Activated T-helper 1 cell treated with anti-CD3 and anti-CD28 coated beads, Interleukin-12 subunit alpha, Interleukin-12 subunit beta, Interleukin-2, Interleukin-4 antibody, amounts not matched to agents 30 ng/mL and 10 ng/mL and 1 ng/mL, durations not matched to agents 14 hours and 24 hours and 36 hours (primary cell): ENCODE measurements at places on chromosomes 13 and 19.

DNA sequence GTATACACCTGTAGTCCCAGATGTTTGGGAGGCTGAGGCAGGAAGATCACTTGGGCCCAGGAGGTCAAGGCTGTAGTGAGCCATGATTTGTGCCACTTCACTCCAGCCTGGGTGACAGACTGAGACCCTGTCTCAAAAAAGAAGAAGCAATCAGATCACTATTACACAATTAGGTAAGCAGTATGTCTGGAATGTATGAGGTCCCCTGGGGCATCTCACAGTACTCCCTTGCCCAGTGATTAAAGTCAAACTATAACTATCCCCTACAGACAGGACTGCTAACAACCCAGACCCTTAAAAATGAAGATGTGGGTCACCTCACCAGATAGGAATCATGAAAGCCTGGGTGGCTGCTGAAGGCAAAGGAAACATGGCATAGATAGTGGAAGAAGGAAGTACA, 9.4 kb upstream of the PAN3 start:
- DNase-seq, result no peak

DNA sequence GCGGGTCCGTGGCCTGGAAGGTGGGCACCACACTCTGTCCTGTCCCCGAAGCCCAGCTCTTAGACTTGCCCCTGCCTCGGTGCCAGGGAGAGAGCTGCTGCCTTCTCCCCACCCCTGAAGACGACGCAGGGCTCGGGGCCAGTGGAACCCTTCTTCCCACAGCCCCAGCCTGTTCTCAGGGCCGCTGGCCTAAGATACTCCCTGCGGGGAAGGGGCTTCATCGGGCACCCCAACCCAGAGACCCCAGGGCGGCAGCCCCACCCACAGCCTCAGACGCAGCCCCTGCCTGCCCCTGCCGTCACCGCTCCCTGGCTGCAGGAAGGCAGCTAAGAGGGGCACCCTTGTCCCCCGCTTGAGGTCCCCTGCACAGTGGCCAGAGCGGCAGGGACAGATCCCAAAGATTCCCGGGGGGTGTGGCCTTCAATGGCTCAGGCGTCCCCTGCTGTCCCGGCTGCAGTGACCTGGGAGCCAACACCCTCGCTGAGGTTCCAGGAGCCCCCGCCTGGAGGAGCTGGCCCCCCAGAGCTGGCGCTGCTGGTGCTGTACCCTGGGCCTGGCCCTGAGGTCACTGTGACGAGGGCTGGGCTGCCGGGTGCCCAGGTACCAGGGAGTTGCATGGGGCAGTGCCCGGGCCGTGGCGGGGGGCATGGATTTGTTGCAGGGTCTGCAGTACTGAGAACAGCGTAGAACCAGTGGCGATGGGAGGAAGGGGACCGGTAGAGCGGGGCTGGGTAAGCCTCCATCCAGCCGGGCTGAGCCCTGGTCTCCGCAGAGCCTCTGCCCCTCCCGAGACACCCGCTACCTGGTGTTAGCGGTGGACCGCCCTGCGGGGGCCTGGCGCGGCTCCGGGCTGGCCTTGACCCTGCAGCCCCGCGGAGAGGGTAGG, 1.0 kb downstream of the AMH start:
- no peak for DNase-seq

- DNase-seq, result peak; percentile 58
Observed at GRCh38 chr19:1001538-1002166, 1.4 kb downstream of the GRIN3B start.

- DNase-seq, result no peak
Observed at GRCh38 chr19:13210339-13210775, 60.1 kb downstream of the IER2 start.

DNA sequence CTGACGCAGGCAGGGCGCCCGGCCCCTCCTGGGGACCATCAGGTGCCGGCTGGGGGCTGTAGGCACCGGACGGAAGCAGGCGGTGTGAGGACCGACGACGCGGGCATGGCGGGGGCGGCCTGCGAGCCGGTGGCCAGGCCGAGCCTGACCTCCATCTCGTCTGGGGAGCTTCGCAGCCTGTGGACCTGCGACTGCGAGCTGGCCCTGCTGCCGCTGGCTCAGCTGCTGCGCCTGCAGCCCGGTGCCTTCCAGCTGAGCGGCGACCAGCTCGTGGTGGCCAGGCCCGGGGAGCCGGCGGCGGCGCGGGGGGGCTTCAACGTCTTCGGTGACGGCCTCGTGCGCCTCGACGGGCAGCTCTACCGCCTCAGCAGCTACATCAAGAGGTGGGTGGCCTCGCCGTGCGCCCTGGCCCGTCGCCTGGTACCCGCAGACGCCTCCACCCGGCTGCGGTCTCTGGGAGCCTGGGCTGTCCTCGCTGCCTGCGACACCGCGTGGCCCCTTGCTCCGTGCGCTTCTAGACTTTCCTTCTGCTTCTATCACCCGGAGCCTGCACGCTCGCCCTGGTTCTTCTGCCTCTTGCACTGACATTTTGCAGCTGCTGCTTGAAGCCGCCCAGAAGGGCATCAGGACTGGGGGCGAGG, 460 bp downstream of the MEDAG start:
- no peak for DNase-seq

- DNase-seq, result no peak
Observed at GRCh38 chr13:60727140-60727539, 330.1 kb downstream of the TDRD3 start.

- no peak for DNase-seq
Observed at GRCh38 chr19:2385053-2385721, 25.1 kb downstream of the TMPRSS9 start.

GRCh38 chr19:35303357-35303915, 11.5 kb downstream of the MAG start:
- no peak for DNase-seq

DNA sequence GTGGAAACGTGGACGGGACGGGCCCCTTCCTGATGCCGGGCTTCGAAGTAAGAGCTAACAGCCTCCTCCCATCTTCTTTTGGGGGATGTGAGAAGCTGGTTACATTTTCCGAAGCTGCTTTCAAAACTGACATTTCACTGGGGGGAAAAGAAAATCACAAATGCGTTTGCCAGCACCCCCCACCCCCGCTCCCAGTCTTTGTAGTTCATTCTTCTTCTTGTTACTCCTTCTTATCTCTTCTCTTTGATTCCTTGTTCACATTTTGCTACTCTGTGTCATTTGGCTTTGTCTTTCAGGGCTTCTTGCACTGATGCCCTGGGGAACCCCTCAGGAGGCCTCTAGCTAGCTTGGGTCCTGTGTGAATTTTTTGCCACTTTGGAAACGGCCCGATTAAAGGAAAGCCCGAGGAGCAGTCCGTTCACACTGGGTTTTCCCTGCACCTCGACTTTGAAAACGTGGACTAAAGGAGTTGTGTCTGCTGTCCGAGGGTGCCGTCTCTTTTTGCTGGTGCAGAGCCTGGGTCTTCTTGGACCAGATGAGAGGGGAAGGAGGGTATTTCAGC, 1.3 kb downstream of the CARM1 start:
- no peak for DNase-seq

DNA sequence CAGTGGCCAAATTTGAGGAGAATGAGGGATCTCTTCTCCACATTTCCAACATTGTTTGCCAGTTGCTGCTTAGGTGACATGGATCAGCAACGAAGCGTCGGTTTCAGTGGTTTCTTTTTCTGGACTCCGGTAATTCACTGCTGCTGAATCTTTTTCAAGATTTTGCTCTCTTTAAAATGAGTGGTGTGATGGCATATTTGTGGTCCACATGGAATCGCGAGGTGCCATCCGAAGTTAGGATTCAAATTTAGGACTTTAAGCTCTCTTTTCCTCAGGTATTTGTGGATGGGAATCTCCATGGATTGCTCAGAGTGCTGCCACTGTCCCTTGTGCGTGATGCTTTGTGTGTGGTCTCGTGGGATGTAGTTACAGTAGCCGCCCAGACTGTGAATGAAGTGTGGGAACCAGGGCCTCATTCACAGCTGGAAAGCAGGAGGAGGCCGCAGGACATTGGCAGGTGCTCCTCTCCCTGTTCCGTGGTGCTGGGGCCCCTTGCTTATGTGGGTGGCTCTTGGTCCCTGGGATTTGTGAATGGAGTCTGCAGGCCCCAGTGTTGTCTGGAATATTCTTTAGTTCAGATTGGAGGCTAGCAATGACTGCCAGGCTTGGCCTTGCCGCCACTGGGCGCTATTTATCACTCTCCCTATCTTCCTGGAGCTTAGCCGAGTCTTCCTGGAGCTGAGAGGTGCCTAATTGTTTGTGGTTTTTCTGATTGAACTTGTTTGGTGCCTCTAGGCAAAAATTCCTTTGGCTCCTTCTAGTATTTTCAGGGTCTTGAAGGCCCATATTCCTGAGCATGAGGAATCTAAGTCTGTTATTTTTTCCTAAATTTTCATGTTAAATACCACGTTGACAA, 1.5 kb downstream of the ILF3 start:
- DNase-seq, result no peak

DNA sequence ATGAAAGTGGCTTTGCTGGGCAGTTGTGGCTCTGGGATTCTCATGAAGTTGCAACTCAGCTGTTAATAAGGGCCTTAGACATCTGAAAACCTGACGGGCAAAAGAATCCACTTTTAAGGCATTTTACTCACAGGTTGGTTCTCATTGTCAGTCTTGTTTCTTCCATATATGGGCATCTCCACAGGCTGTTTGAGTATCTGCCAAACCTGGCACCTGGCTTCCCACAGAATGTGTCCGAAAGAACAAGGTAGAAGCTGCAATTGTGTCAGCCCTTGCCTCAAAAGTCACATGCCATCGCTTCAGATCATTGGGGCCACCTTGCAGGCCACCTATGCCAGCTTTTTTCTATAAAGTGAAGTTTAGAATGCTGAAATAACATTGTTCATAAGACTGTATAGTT, 102.4 kb downstream of the KCTD12 start:
- DNase-seq, result no peak

GRCh38 chr19:10230173-10230860, 814 bp downstream of the S1PR2 start:
- DNase-seq, result peak; percentile 55

DNA sequence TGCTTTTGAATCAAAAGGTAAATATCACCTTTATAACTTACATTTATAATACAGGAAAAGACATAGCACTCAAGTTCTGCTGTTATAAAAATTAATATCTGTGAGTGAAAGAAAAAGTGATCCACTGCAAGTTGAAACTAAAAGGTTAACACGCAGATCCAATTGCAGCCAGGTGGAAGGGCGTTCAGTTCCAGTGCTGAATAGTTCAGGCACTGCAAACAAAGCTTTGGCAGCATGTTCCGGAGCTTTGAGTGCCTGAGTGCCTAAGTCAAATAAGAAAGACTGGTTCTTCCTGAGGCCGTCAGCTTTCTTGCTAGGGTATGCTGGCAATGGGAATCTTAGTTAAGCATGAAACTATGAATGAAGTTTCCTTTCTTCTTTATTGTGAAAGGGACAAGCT, 200.3 kb downstream of the LMO7 start:
- DNase-seq, result no peak

GRCh38 chr19:32830231-32831014, 39.1 kb downstream of the SLC7A9 start:
- no peak for DNase-seq

GRCh38 chr13:110340812-110341444, 33.8 kb downstream of the COL4A2 start:
- peak; percentile 38 for DNase-seq

- no peak for DNase-seq
Observed at GRCh38 chr19:13557756-13558398, 51.6 kb upstream of the CACNA1A start.

DNA sequence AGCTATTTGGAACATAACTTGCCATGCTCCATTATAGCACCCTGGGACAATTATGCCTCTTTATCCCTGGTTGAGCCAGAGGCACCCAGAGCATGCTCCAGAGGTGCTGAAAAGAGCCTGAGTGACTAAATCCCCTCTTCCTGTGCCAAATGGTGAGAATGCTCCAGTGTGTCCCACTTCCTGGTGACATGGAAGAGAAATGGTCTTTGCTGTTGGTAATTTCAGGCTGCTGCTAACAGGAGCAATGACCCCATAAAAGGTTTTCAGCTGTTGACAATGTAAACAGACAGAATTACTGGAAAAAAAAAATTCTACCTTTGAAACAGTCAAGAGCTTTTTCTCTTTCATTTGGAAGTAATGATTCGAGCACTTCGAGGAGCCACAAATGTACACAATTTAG, 341.8 kb downstream of the FGF9 start:
- DNase-seq, result no peak

- DNase-seq, result no peak
Observed at GRCh38 chr13:39391761-39392160, 211.2 kb downstream of the LHFPL6 start.

- no peak for DNase-seq
Observed at GRCh38 chr13:99347335-99347878, 40.2 kb upstream of the GPR183 start.

- no peak for DNase-seq
Observed at GRCh38 chr13:99973163-99973807, 1.7 kb upstream of the ZIC5 start.

GRCh38 chr19:7862413-7862951, 11.7 kb downstream of the PRR36 start:
- peak; percentile 58 for DNase-seq

GRCh38 chr19:43564800-43565199, 10.5 kb downstream of the XRCC1 start:
- DNase-seq, result no peak

- DNase-seq, result no peak
Observed at GRCh38 chr19:45825263-45825605, 10.1 kb upstream of the RSPH6A start.

DNA sequence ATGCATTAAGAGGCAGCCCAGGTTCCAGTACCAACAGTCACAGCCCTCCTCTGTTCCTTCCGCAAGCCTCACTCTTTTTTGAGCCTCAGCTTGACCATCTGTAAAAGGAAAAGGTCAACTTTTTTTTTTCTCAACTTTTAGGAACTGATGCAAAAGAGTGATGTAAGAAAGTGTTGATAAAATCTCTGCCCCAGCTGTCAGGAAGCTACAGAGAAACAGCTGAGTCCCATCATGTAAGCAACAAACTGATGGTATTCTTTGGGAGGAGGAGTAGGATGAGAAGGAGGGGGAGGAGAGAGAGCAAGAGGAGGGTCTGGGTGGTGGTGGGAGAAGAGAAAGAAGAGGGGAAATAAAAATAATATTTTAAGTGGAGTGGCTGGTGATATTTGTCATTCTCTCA, 233.9 kb upstream of the TSHZ3 start:
- DNase-seq, result no peak

- DNase-seq, result no peak
Observed at GRCh38 chr19:35236638-35237400, 8.3 kb upstream of the FAM187B start.
